ENCODE measurements at places on chromosomes 6 and 20.

GRCh38 chr20:43536817-43537440 lies 21.9 kb upstream of the SGK2 start:
- DNase-seq = no peak

DNA sequence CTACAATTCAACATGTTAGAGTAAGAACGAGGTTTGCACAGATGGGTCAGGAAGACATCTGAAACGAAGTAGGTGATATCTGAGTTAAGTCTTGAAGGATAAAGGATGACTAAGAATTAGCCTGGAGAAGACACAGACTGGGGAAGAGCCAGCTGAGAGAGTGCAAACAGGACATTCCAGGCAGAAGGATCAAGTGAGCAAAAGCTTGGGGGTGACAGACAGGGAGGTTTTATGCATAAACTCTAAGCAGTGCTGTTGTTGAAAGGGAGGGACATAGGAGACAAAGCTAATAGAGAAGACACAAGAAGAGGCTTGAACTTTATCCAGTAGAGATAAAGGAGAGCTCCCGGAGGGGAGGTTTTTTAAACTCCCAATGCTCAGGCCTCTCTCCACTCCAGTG lies 15.0 kb upstream of the ETV7 start:
- DNase-seq = no peak

DNA sequence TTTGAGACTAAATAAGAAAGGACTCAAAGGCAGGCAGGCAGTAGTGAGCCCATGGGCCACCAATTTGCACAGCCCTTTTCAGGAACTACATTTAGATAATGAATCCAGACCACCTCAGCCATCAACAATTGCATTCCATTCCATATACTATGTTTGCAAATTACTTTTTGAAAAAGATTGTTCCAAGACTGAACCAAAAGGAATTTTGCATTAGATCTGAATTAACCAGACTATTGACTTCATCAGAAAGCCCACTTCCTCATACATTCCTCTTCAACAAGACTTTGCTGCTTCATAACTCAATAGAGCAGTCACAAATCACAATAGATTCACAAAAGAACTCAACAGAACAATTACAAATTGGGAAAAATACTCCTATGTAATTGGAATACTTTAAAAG lies 229.1 kb downstream of the SIM1 start:
- no peak for DNase-seq

- DNase-seq = no peak
Measured at GRCh38 chr20:64149141-64149540, 15.1 kb upstream of the MYT1 start.

GRCh38 chr6:140857739-140858380 lies 1274.9 kb upstream of the GJE1 start:
- no peak for DNase-seq

DNA sequence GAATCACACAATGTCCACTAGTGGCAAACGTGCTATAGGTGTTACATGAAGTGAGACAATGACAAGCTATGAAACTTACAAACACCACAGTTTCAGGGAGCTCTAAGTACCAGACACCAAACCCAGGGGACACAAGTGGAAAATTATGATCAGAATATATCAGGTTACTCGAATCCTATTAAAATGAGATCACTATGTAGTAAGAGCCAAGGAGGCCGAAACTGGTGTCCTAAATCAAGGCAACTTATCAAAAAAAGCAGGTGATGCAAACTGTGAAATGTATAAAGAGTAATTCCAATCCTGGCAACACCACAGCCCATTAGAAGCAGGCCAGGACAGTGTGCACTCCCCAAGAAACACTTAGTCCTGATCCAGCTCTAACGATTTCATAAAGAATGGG lies 100.3 kb downstream of the ARHGAP18 start:
- DNase-seq = no peak

- no peak for DNase-seq
Measured at GRCh38 chr6:35128042-35128441, 13.1 kb downstream of the TCP11 start.

DNA sequence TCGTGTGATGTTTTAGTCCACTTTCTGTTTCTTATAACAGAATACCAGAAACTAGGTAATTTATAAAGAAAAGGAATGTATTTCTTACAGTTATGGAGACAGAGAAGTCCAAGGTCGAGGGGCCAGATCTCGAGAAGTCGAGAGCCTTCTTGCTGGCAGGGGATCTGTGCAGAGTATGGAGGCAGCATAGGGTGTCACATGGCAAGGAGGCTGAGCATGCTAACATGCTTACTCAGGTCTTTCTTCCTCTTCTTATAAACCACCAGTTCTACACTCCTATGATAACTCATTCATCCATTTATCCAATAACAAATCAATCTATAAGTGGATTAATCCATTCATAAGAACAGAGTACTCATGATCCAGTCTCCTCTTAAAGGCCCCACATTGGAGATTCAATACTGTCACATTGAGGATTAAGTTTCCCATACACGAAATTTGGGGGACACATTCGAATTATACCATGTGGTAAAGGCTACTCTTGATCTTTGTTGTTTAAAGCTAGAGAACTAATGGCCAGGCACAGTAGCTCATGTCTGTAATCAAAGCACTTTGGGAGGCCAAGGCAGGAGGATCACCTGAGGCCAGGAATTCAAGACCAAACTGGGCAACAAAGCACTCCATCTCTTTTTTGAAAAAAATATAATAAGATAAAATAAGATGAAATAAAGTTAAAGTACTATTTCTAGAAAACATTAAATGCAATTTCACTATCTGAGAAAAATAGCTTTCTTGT lies 2.1 kb downstream of the GOPC start:
- peak; percentile 12 for DNase-seq

- DNase-seq = no peak
Measured at GRCh38 chr20:33020278-33021161, 10.9 kb upstream of the BPIFB6 start.

GRCh38 chr6:130029163-130029562 lies 10.8 kb downstream of the L3MBTL3 start:
- peak; percentile 24 for DNase-seq

DNA sequence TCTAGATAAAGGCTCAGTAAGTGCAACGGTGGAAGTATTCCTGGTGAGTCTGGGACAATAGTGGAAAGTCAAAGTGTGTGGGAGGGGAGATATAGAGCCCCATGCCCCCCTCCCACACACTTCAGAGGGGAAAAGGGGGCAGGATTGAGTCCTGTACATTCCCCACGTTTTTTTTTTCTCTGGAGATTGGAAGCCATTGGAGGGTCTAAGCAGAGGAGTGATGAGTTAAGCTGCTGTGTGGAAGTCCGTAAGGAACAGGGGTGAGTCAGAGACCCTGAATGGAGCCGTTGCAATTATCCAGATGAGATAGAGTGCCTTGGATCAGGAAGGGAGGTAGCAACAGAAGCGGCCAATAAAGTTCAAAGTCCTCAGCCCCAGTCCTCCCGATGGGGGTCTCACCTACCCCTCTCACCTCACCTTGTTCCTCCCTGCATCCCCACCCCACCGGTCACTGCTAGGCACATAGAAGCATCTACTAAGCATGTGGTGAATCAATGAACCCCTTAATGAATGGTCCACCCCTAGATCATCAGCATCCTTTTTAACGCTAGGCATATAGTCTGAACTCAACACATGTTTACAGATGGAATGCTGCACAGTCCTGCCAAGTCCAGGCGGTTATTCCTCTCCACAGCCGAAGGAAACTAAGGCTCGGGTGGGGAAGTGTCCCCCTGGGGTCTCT lies 662 bp upstream of the SLC9A8 start:
- no peak for DNase-seq

GRCh38 chr20:24573557-24573956 lies 104.1 kb downstream of the SYNDIG1 start:
- no peak for DNase-seq

GRCh38 chr20:34175079-34175478 lies 63.0 kb upstream of the EIF2S2 start:
- no peak for DNase-seq
